Esophagus muscularis mucosa (tissue), 4 donors: ENCODE measurements at places on chromosomes 2 and 18. TPM values are rescaled to one million over a fixed set of nuclear protein-coding genes. Genes with fewer than 3 reads are reported as not detected.

- no peak for DNase-seq
Measured at GRCh38 chr2:186588940-186589611, 780 bp upstream of the ITGAV start.

DNA sequence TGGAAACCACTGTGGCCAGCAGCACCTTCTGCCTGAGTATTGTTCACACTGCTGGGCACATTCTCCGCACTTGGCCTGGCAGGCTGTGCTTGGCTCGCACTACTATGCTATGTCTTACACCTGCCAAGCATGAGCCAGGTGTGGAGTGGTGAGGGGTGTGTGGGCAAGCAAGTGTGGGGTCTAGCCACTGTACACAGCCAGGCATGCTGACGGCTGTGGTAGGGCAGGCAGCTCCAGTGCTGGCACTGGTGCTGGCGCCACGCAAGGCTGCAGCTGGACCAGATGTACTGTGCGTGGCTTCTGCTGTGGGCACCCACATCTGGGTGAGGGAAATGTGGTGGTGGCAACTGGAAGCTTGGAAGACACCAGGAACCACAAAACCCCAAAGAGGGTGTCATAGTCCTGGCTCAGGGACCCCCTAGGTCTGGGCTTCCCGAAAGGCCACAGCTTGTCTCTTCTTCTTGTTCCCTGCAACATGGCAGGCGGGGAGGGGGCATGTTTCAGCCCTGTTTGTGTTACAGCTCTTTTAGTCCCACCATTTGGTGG lies 101.5 kb downstream of the ALMS1 start:
- DNase-seq: no peak

- no peak for DNase-seq
Measured at GRCh38 chr2:109225170-109225782, 96.3 kb downstream of the SH3RF3 start.

DNA sequence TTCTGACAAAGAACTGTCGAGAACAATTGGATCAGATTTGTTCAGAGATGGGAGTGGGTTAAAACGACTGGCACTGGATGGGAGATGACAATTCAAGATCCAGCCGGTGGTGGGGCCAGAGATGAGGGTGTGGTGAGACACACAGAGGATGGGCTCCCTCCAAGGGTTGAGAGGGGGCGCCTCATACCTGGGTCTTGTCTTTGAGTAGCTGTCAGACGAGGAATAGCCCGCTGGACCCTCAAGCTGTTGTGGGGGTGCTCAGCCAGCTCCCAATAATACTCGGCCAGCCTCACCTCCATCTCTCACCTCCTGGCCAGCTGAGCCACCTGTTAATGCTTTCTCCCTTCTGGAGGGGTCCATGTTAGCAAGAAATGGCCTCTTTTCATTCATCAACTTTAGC lies 14.0 kb downstream of the INPP5D start:
- DNase-seq: no peak

GALNT3 gene
- 0.26 TPM for total RNA-seq

MC2R gene
- total RNA-seq: not detected
